ENCODE measurements at places on chromosomes 2 and 18.

- no peak for DNase-seq
These were observed 61.5 kb downstream of the EMILIN2 start for GRCh38 chr18:2908166-2908945.

DNA sequence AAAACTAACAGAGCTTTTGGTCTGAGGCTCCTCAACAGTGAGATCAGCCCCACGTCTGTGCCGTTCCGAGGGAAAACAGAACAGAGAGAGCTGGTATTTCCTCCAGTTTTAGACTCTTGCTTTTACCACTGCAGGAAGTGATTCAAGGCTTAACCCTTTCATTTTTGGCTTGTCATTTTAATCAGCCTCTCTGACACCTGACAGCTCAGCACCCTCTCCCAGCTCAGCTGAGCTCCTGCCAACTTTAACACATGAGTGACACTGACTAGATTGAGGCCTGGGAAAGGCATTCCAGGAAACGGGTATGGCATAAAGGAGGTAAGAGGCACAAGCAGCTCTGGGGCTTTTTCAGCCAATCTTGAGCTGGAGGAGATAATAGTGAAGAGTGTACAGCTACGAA lies 239.4 kb upstream of the SKOR2 start:
- no peak for DNase-seq

- no peak for DNase-seq
These were observed 107.1 kb upstream of the CTAGE1 start for GRCh38 chr18:22524783-22525182.

DNA sequence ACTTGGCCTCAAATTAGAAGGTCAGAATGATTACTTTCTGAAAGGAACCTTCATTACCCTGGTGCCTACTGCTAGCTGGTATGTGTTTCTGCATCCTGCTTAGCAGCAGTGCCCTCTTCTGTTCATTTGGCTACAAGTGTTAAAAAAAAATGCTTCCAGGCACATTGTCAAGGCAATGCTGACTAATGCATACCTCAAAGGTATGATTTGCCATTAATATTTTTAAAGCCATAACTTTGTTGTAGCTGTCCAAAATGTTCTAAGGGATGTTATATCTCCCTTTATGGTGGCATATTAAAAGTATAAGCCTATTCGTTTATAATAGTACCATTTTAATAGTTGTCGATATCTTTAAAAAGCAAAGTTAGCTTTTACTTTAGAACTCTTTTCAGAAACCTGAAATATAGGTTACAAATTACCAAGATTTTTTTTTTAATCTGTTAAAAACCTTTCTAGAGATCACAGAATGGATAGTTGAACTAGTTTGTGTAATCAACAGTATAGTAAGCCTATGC lies 52.0 kb upstream of the FAM171B start:
- DNase-seq = no peak

- DNase-seq = no peak
These were observed 166.0 kb downstream of the SOCS6 start for GRCh38 chr18:70454704-70455322.

DNA sequence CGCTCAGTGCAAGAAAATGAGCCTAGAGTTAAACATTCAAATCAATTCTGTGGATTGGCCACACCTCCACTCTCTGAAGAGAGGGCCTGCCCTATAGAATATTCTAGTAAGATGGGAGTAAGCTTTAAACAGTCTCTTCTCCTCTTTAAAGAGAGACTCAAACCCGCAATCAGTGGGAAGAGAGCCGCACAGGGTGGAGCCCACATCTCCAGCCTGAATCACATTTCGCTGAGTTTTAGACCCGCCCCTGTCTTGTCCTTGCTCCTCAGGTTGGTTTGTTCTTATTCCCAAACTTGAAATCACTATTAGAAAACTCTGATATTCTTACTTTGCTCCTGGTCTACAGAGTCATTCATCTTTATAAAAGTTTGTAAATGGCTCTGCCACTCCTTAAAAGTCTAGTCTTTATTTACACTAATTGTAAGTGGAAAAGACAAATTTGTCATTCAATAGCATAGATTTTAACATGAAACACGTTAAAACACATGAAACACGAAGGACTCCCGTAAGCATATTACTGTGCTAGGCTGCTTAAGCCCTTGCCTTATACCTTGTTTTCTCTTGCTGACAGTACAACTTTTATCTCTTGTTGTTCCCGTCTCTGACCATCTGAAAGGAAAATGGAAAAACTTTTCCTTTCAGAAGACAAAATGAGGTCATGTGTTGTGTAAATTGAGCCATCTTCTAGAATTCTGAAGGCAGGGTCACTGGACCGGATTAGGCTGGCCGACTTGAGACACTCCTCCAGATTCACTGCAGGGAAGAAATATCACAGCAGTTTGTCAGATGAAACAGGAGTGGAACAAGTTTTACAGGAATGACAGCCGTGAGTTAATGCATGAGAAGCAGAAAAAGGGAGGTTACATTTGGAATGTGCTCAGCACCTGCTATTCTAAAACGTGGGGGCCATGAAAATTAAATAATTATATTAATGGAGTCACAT lies 5.6 kb downstream of the DSC1 start:
- DNase-seq = no peak

Measured in stimulated activated CD4-positive, alpha-beta T cell treated with anti-CD3 and anti-CD28 coated beads, Interleukin-15, amount 100 ng/mL, for 1 hour (primary cell).